ENCODE measurements at places on chromosomes 7 and 10.

DNA sequence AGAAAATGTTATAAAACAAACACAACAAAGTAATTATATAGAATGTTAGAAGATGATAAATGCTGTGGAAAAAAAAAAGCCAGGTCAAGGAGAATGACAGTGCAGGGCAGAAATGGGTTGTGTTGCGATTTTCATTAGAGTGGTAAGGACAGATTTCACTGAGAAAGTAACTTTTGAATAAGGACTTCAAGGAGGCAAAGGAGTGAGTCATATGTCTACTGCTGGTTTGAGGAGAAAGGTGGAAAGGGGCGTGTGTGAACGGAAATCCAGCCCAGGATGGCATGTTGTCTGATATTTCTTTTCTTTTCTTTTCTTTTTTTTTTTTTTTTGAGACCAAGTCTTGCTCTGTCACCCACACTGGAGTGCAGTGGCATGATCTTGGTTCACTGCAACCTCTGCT, 12.3 kb upstream of the DLD start:
- DNase-seq, result no peak

- DNase-seq, result no peak
These were observed 113.7 kb upstream of the ADARB2 start for GRCh38 chr10:1850971-1851527.

DNA sequence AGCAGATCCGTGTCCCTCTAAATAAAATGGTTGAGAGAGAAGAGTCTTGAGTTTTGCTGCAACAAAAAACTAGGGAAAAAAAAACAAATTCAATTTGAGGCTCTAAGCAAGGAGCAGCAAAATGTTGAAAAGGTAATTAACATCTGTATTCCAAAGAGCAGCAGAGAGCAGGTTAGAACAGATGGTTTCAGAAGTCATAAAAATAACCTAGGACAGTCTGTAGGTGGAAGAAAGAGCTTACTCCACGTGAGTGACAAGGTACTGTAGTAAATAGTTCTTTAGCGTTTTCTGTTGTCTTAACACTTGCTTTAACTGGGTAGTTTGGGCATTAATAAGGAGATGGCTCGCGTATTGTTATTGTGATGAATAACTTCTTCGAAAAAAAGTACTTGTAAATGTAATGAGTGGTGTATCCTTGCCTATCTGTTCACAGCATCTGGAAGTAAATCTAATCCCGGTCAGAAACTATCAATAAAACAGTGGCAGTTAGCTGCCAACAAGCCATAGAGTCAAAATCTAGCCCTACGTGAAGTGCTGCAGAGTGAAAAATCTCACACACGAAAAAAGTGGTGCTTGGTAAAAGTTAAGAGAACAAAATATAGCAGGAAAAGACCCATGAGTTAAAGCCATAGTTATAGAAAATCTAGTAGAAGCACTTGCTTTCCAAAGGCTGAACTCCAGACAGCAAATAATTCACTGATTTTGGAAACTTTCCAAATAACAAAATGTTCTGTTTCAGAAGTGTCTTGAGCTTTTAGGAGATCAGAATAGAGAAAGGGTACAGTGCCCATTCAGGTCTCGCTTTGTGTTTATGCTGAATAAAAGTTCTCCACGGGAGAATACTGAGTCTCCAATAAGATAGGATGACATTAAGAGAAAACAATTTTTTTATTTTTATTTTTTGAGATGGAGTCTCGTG, 49.3 kb upstream of the PARD3 start:
- DNase-seq, result no peak

DNA sequence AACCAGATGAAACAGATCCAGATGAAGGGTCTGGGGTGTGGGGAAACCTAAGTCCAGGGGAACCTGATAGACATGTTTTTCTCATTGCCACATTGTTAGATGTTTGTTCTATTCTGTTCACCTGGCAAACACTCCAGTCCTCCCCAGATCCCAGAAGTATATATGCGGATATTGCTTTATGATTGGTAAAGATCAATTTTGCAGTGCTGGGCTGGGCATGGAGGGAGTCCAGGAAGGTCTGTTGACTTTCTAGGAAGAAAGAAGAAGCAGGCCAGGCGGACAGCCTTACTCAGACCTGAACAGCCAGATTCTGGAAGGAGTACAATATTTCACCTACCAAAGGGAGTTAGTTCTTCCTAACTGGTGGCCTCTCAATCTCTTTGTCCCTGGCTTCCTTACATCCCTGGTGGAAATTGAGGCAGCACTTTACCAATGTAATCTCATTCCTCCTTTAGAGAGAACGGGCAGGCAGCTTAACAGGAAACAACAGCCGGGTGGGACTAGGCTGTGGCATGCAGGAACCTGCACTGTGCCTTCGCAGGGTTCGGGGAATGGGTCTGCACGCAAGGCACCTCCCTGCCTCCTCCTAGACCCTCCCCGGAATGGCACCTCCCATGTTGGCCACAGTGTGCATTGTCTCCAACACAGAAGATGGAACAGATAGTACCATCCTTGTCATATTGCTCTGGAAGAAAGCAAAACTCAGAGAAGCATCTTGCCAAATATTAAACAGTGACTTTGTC, 930 bp downstream of the GIMAP6 start:
- DNase-seq, result no peak

GRCh38 chr10:129074939-129075338, 392.1 kb upstream of the MGMT start:
- no peak for DNase-seq

DNA sequence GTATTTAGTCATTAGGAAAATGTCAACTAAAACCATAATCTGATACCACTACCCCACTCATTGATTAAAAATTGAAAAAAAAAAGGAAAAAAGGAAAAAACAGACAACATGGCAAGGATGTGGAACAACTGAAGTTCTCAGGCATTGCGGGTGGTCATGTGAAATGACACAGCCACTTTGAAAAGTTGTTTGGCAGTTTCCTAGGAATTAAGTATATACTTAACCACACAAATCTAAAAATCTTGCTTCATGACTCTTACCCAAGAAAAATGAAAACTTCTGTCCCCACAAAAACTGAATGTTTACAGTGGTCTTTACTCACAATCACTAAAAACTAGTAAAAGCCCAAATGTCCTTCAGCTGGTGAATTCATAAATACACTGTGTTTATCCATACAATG, 254.5 kb downstream of the AHR start:
- DNase-seq, result no peak

DNA sequence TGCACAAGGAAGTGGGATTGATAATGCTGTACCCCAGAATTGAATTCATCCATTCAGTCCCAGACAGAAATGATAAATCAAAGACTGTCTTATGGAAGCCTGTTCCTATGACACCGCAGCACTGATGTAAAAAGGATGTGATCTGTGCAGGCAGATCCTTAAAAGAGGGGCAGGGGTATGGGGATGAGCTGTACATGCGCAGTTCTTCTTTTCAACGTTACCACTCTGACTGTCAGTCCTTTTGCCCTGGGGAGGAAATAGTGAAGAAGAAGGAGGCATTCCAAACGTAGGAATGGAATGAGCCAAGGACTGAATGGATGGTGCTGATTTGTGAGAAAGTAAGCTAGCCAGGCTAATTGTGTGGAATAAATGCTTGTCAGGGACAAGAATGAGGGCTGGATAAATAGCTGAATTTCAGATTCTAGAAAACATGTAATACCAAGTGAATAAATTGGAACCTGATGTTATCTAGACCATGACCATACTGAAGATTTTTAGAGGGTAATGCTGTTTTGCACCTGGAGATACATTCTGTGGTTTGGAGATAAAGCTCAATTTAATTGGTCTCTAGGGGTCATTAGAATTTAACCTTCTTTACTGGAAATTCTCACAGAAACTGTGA, 509.3 kb downstream of the SORCS3 start:
- DNase-seq, result no peak

DNA sequence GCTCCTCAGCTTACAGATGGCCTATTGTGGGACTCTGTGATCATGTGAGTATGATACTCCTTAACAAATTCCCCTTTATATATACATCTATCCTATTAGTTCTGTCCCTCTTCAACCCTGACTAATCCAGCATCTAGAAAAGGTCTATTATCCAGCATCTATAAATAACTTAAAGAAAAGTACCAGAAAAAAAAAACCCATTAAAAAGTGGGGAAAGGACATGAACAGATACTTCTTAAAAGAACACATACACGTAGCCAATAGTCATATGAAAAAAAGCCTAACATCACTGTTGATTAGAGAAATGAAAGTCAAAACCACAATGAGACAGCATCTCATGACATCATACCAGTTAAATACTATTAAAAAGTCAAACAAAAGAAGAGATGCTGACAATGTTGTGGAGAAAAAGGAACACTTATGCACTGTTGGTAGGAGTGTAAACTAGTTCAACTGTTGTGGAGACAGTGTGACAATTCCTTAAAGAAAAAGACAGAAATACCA, 549.5 kb upstream of the GRM3 start:
- DNase-seq, result no peak

DNA sequence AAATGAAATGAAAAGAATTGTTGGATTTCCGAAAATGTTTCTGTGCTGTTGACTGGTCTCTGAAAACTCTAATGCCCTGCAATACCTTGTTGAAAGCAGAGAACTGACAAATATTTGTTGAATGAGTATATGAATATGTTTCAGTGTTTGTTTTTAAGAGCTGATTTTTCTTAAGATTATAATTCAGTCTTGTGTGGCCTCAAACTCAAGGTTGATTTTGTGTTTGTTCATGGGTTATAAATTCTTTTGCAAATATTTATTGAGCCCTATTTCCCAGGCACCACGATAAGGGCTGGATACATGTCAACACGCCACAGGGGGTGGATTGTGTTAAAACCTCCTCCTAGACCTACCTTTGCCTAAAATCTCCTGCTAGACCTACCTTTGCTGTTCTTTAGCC, 203.9 kb upstream of the PLPP4 start:
- DNase-seq, result no peak

DNA sequence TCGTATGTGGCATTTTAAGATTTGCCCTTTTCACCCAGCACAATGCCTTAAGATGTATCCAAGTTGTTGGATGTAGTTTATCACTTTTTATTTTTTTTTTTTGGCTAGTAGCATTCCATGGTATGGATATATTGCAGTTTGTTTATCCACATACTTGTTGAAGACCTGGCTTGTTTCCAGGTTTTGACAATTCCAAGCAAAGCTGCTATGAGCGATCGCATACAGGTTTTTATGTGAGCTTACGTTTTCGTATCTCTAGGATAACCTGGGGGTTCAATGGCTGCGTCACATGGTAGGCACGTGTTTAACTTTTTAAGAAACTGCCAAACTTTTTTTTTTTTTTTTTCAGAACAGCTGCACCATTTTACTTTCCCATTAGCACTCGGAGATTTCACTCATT, 32.2 kb downstream of the BAIAP2L1 start:
- no peak for DNase-seq

- DNase-seq, result no peak
These were observed 40.8 kb upstream of the ZNF438 start for GRCh38 chr10:31072451-31072850.

Data from head of caudate nucleus (tissue), 42 donors.